ENCODE measurements at places on chromosomes 5 and 9.

- DNase-seq, result no peak
Measured at GRCh38 chr5:150596313-150596712, 44.1 kb upstream of the SYNPO start.

DNA sequence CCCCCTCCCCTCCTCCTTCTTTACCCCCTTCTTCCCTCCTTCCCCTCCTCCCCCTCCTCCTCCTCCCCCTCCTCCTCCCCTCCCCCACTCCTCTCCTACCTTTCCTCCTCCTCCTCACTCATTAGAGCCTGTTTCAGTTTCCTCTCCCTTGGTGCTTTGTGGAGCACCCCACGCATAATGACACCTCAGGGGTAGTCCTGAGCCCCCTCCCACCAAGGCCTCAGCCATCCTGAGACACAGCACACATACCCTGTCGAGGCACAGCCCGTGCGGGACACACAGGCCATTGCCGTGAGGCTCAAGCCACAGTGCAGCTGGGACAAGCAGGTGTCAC, 35.4 kb downstream of the HK3 start:
- no peak for DNase-seq

DNA sequence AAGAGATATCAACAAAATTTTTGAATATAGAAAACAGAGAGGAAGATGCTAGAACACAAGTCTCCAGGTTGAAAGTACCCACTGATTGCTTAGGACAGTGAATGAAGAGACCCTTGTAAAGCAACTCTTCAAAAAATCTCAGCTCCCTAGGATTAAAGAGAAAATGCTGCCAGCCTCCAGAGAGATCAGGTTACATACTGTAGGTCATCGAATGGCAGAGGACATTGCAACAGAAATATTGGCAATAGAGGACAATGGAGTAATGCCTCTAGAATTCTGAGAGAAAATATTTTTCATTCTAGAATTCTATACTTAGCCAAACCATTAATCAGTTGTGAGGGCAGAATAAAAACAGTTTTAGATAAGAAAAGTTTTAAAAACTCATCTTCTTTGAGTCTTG, 43.1 kb upstream of the ELL2 start:
- DNase-seq, result no peak

GRCh38 chr5:150642991-150643710, 2.7 kb downstream of the SYNPO start:
- DNase-seq, result no peak

DNA sequence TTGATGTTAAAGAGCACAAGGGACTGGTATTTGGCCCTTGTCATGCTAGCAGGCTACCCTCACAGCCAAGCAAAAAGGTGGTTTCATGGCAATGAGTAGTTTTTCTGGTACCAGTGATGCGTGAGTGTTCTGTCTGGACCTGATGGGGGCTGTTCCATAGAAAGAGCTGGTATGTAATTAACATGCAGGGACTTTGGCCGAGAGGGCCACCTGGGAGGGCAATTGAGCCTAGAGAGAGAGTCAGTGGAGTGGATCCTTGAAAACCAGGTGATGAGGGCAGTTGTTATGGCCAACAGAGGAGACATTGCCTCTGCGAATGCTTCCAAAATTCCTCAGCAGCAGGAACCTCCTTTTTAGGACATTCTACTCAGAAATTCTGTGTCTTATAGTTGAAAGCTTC, 383.3 kb downstream of the PSAT1 start:
- no peak for DNase-seq

GRCh38 chr5:149740341-149740740, 10.2 kb downstream of the PPARGC1B start:
- DNase-seq, result no peak

DNA sequence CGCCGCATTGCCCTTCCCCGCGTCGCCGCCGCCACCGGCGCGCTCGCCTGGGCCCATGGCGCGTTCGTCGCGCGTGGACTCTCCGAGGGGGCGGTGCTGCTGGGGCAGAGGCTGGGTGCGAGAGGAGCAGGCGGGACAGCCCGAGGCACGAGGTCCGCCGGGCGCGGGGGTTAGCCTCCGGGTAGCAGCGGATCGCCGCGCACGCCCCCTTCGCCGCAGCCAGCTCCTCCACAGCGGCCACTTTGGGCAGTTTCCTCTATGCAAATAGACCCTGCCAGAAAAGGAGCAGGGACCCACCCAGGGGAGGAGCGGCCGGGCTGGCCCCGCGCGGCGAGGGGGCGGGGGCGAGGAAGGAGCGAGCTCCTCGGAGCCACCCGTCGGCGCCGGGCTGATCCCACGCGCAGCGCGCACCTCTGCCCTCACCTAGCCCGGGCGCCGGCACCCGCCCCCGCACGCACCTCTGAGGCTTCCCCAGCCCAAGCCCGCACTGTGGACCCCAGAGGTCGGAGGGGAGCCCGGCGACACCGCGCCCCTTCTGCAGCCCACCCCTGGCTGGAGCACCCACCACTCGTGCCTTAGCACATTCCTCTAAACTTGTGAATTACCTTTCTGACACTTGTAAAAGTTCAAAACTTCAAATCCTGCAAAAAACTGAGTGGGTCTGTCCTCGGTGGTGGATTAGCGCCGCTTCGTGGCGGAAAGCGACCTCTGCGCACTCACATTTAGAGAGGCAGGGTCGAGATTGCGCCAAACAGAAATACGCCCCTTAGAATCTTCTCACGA, at the start of gene COL23A1:
Gene COL23A1 (minus strand): TSS at position 253 of the 783 bp plus-strand sequence.
- DNase-seq, result no peak
